ENCODE measurements at places on chromosomes 16 and 17.

- DNase-seq: no peak
Measured at GRCh38 chr17:50976951-50977472, 110.9 kb upstream of the TOB1 start.

DNA sequence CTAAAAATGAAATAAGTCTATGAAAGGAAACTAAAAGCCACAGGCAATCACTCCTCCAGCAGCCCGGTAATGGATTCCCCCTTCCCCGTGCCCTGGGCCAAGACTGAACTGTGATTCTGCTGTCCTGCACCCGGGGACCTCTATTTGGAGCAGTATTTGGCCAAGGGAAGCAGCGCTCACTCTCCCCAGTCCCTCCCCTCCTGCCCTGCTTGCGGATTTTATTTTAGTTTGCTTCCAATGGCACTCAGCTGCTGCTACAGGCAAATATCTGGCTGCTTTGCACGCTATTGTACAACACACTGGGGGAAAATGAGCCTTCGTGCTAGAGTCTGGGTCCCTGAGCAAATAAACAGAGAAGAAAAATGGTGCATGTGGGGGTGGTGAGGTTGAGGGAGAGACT is 975.7 kb upstream of the RBFOX1 start:
- no peak for DNase-seq

DNA sequence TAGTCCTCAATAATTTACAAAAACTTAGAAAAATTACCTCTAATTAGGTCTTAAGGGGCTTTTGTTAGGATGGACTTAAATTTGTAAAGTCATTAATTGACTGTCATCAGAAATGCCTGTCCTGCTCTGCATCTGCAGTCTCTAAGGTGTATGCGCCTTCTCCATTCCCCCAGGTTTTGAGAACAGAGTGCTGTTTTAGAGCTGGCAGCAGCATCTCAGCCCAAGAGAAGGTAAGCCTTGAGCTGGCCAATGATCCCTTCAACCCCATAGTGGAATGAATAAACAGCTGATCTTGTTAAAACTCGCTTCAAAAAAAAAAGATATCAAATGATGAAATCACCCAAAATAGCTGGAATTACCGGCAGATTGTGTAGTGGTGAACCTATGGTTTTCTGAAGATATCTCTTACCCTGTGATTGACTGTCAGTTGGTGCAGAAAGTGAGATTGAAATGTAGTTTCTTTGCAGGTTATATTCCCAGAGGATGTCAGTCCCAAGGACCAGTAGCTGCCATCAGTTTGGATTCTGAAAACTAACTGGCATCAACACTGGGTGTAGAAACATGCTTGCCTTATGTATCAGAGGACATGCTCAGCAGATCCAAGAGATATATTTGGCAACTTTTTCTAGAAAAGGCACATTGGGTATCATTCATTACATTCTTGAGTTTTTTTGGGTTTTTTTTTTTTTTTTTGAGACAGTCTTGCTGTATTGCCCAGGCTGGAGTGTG is 25.7 kb downstream of the TRPV2 start:
- DNase-seq: no peak

DNA sequence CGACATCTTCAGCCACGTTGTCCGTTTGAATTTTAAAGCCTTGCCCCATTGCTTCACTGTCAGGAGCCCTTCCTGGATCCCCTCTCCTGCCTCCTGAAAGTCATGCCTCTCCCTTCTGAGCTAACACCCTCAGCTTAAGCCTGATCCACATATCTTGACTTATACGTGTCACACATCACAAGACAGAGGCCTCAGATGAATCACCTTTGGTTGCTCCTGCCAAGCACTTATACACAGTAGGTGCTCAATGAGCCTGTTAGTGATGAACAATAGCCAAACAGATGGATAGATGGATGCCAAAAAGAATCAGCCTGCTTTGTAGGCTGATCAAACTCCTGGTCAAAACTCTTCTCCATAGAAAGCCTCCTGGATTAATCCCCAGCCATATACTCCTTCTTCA is 31.8 kb downstream of the PITPNM3 start:
- no peak for DNase-seq

- DNase-seq: no peak
Measured at GRCh38 chr16:79468631-79469030, 131.9 kb downstream of the MAF start.

DNA sequence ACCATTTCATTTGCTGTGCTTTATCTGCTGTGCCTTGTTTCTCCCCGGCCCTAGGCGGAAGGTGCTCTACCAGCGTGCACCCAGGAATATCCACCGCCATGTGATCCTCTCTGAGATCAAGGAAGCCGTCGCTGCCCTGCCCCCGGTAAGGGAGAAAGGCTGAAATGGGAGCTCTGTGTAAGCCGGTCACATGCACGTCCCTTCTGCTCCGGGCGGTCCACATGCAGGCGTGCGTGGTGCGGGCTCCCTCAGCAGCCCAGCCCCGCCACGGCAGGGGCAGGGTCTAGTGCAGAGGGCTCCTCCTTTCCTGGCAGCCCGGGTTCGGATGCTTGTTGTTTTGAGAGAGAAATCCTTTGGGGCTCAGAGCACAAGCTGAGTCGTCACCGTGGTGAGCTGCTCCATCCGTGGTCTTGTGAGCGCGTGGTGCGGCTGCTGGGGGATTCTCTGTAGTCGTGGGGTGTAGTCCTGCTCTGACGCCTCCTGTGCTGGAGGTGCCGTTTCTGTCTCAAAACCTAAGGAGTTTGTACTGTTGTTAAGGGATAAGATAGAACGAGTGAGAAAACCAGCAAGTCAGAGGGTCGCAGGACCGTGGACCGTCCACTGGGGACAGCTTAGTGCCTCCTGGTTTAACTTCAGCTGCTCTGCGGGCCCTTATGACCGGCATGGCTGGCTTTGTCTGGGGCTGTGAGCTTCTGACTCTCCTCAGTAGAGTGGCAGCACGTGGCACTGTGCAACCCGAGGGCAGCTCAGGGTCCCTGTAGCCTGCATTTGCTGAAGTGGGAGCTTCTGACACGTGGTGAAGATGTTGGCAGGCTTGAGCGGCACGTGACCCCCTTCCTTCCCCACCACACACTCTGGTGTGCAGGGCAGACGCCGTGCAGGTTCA is 12.3 kb upstream of the MC1R start:
- DNase-seq: no peak

GRCh38 chr17:32558997-32559650 is 72.3 kb downstream of the CDK5R1 start:
- no peak for DNase-seq

DNA sequence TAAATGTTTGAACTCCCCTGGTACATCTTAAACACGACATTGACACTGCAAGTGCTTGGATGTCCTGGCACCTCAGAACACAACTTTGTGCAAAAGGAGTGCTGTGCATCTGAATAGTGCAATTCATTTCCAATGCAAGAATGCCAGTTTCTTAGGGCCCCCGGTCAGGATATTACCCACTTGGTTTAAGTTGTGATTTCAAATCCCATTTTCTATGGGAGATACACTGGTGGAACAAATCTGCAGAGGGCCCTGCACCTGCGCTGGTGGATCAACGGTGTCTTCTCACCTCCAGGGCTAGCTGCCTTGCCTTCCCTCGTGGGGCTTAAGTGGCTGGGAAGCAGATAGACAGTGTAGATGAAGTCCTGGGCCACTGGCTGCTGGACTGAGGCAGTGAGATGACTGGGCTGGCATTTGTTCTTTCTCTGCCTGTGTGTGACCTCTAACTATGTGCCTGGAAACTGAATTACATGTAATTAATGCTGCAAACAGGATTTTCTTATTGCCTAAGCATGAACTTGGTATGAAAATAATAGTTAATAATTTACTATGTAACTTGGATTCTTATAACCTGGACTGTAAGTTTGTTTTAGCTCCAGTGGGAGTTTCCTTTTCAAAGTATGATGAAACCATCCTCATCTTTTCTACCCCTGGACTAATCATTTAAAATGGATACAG is 20.9 kb downstream of the HAPSTR1 start:
- DNase-seq: no peak

GRCh38 chr16:3101018-3101840 is 2.1 kb upstream of the ZSCAN10 start:
- DNase-seq: no peak

GRCh38 chr17:72031219-72031884 is 89.5 kb upstream of the SOX9 start:
- no peak for DNase-seq

- DNase-seq: no peak
Measured at GRCh38 chr17:31269578-31269983, 27.5 kb downstream of the OMG start.

DNA sequence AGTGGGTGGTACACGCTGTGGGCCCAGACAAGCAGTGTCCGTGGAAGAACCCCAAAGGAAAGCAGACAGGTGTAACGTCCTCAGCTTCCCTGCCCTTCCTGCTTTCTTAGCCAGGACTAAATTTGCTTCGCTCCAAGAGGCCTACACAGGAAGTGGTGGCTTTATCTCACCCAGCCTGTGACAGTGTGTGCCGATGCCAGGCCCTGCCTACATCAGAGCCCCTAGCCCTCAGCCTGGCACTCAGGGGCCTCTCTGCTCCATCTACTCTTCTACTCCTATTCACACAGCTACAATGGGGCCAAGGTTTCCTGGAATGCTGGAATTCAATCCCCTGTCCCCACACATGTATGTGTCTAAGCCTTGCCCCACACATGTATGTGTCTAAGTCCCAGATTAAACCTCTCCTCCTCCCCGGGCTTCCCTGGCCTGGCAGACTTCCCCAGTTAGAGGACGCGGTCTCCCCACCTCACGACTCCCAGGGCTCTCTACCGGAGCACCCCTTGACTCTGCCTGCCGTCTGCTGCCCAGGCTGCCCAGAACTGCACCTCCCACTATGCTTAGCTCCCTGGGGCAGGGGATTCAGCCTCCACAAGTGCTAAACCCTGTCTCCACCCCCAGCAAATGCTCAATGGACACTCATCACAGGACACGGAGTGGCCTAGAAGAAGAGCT is 8.2 kb downstream of the PGAP3 start:
- no peak for DNase-seq

GRCh38 chr16:10879681-10880589 is 2.9 kb downstream of the CIITA start:
- no peak for DNase-seq

DNA sequence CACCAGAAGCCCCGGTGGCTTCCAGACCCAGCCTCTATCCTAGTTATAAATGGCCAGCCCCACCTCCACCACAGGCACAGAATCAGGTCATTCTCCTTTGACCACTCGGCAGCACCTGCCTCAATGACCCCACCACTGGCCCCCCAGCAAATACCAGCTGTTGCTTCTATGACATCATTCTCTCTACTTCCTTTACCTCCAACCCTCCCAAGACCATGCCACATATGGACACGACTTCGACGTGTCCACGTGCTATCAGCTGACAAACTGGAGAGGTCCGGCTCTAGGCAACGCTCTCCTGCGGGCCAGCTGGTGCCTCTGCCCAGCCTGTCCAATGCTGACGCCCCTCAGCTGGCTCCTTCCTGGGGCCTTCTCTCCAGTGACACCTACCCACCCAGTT is 5.9 kb downstream of the ALYREF start:
- no peak for DNase-seq
